ENCODE measurements at places on chromosomes 7 and 10.

DNA sequence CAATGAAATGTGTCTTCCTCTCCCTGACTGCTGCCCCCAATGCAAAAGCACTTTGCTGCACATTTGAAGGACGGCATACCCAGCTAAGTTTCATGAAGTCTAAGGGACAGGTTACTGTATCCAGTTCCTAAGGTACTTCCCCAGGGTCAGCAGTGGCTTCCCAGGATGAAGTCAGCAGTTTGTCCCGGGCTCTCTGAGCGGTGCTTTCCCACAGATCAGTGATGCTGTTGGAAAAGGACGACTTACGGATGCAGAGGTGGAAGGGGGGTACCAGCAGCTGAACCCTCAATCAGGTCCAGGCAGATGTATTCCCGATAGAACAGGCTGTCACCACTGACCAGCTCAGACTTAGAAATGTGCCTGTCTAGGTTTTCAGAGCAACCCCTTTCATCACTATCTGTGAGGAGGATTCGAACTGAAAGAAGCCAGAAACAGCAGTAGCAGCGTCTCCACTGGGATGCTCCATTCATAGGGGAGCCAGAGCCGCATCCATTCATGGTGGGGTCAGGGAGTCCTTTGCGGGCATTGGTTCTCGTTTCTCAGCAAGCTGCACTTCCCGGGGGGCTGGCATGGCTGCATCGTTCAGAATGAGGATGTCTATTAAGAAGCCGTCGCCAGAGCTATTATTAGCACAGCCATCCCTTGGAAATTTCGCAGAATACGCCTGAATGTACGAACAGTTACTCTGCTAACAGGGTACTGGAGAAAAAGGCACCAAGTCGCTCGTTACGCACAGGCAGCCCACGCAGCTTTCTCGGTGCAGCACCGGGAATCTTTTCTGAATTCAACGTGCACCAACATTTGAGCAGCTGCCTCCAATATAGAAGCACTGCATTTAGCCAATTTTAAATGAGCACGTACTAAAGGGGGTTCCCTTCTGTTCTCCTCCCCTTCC is 303.7 kb downstream of the PRPF18 start:
- no peak for DNase-seq

DNA sequence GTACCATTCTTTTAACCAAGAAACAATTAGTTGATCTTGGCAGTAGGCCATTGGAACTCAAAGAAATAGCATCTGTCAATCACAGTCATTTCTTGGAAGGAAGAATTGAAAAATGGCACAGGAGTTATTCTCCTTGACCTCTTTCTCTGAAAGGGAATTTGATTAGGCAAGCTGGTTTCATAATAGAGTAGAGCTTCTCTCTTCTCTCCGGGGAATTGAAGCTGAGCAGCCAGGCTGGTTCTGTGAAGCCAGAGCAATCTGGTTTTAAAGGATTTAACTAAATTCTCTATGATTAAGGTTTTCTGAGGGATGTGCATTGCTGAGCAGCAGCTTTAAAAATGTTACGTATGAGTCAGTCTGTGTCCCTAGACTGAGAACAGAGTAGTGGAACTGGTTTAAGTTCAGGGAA is 70.2 kb downstream of the AHCYL2 start:
- no peak for DNase-seq

GRCh38 chr10:70319183-70319582 is 35.4 kb upstream of the NPFFR1 start:
- DNase-seq = no peak

- no peak for DNase-seq
Measured at GRCh38 chr7:40331915-40332314, 197.1 kb downstream of the SUGCT start.

GRCh38 chr7:142568435-142569097 is 180.7 kb upstream of the PRSS1 start:
- DNase-seq = no peak

DNA sequence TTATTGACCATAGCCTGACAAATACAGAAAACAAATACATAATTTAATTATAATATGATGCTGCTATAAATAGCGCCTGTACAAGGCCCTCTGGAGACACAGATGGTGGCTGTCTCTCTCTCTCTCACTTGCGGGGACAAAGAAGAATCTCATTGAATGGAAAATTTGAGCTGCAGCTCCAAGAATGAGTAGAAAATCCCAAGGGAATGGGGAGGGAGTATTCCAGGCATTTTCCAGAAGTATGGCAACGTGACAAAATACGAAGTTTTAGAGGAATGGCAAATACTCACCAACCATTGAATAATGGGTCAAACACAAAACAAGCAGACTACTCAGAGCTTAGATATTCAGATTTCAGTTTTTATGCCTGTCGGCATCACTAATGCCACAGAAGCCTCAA is 179.9 kb downstream of the NRP1 start:
- no peak for DNase-seq

- DNase-seq = no peak
Measured at GRCh38 chr7:144439717-144440205, 36.3 kb upstream of the NOBOX start.

- no peak for DNase-seq
Measured at GRCh38 chr10:5540080-5540479, 15.3 kb downstream of the CALML3 start.

DNA sequence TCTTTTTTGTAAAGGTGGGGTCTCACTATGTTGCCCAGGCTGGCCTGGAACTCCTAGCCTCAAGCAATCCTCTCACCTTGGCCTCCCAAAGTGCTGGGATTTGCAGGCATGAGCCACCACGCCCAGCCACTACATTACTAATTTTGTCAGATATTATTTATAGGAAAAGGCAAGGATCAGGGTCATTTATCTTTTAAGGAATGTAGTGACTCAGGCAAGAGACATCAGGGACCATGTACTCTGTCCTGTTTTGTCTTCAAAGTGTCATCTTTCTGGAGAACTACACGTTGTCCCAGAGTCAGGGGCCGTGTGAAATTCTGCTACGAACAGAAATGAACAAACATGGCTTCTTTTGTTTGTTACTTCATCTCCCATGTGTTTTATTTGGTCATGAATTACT is 105.3 kb downstream of the NPTX2 start:
- DNase-seq = no peak

GRCh38 chr10:120514035-120514620 is 57.1 kb downstream of the PLPP4 start:
- DNase-seq = no peak

GRCh38 chr10:119199231-119199992 is 8.0 kb upstream of the GRK5 start:
- DNase-seq = no peak

GRCh38 chr7:3412871-3413270 is 111.8 kb downstream of the SDK1 start:
- DNase-seq = no peak

- no peak for DNase-seq
Measured at GRCh38 chr7:41445946-41446345, 256.9 kb downstream of the INHBA start.

GRCh38 chr7:70334871-70335270 is 736.6 kb downstream of the AUTS2 start:
- no peak for DNase-seq

- no peak for DNase-seq
Measured at GRCh38 chr7:81007051-81007450, 88.2 kb upstream of the SEMA3C start.

DNA sequence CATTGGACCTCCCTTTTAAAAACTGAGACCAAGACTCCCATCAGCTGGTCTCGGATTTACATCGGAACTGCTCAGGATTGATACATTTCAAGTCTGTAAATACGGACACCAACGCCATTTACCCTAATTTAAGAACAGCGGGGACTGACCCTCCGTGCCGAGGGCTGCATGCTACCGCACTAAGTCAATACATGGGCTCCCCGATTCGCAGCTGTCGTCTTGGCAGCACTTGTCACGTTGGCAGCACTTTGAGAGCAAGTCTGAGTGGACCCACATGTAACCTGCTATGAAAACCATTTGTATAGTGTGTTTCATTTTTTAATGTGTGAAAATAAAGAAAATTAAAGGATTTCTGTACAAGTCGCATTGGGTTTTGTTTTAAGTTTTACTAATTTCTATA is 83.4 kb downstream of the EZH2 start:
- DNase-seq = no peak

- no peak for DNase-seq
Measured at GRCh38 chr10:13758312-13758711, 171.5 kb downstream of the PRPF18 start.

DNA sequence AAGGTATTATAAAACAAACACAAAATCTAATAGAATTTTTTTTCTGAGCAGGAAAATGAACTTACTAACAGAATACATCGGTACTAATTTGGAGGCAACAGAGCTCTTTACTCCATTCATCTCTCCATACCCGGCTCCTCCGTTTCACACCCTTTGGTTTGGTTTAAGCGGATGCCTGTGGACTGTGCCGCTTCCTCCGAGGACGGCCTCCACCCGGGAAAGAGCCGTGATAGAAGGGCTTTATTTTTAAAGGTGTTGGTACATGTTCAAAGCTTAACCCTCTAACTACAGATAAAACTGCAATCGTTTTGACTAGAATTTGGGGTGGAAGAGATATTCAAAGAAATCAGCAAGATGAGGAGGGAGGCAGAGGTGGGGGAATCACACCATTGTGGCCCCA is 1.9 kb downstream of the VIPR2 start:
- no peak for DNase-seq

- DNase-seq = no peak
Measured at GRCh38 chr7:33463131-33463530, 333.8 kb downstream of the BBS9 start.

- DNase-seq = no peak
Measured at GRCh38 chr7:140033779-140034363, 28.9 kb downstream of the PARP12 start.

DNA sequence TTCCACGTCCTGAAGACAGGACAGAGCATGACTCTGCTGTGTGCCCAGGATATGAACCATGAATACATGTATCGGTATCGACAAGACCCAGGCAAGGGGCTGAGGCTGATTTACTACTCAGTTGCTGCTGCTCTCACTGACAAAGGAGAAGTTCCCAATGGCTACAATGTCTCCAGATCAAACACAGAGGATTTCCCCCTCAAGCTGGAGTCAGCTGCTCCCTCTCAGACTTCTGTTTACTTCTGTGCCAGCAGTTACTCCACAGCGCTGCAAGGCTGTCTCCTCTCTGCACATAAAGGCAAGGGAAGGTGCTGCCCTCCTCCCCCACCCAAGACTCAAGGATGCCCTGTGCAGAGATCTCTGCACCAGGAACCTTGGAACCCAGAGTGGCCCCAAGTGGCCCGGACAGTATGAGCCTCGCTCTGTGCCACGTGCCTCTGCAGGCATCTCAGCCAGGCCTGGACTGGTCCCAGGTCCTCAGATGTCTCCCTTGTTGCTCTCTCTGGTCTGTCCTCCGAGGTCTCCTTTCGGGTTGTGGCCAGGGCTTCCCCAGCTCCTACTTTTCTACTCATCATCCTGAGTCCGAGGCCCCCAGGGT is 230.3 kb upstream of the PRSS58 start:
- DNase-seq = no peak

- peak; percentile 59 for DNase-seq
Measured at GRCh38 chr10:103712898-103713498, 142.4 kb downstream of the SH3PXD2A start.

DNA sequence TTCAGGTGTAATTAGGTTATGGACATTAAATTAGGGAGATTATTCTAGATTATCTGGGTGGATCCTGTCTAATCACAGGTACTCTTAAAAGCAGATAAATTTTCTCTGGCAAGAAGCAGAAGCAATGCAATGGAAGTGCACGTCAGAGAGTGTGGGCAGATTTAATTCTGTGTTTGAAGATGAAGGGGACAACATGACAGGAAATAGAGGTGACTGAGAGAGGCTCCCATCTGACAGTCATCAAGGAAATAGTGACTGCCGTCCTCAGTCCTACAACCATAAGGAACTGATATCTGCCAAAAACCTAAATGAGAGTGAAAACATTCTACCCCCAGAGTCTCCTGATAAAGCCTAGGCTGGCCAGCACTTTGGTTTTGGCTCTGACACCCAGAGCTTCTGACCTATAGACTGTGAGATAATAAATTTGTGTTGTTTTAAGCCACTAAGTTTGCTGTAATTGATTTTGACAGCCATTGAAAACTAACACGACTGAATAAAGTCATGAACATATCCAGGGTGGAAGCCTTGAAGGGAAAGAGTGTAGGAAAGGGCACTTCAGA is 30.5 kb upstream of the DDX50 start:
- DNase-seq = no peak

GRCh38 chr10:122141821-122142640 is 129.1 kb upstream of the BTBD16 start:
- DNase-seq = no peak

DNA sequence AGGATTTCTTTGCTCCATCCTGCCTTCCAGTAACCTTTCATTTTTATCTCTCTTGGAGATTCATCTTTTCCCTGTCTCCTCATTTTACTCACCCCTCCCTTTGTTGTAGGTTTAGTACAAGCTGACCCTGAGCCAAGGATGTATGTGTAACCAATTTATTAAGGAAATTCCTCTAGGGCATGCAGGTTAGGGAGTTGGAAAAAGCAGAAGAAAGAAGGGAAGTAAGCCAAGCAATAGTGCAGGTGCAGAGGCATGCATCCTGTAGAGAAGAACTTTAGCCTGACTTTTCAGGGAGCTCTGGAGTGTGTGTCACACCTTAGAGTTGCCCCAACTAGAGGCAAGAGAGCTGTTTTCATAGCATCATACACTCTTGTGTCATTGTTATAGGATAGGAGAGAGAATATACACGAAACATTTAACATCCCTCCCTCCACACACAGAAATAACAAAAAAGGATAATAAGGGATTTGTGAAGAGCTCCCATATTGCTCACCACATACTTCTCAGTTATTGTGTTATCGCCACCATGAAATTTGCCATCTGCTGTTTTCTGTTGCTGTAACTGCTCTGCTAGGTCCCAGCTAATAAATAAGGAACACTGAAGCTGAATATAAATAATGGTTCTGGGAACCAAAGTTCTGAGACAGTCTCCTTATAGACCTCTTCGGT is 21.8 kb upstream of the SEMA3C start:
- DNase-seq = no peak

- no peak for DNase-seq
Measured at GRCh38 chr7:37541810-37542443, 93.3 kb upstream of the ELMO1 start.
